ENCODE measurements at places on chromosomes 6 and 20. TPM values are rescaled to one million over a fixed set of nuclear protein-coding genes. Genes with fewer than 3 reads are reported as not detected.

The SLC12A5 gene
- not detected for total RNA-seq

The UNC93A gene
- total RNA-seq, result not detected

GRCh38 chr6:135703621-135704020, 147.9 kb upstream of the PDE7B start:
- no peak overlapping the region for H3K4me3 ChIP-seq
- H3K36me3 ChIP-seq, result no peaks in the 10 kb centered on the region
- DNase-seq, result no peak

DNA sequence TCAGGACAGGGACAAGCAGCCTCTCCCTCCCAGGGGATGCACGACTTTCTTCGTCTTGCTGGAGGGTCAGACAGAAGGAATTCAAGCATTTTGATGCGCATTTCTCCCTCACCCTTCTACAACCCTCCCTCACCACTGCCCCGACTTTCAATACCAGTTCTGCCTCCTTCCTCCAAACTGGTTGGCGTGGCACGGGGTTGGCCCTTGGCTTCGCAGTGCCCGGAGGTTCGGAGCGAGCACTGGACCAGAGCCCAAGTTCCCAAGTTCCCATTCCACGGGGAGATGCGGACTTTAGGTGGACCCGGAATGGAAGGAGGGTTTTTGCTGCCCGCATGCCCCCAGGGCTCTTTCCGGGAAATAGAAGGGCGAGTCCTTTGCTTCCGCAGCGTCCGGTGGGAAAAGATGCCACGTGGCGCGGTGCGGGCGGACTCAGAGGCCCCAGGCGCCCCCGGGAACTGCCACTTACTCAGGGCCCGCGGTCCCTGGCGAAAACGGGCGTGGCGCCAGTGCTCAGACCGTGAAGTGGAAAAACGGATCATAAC, 8.0 kb upstream of the LAMP5 start:
- H3K4me1 ChIP-seq, result no peaks in the 10 kb centered on the region
- H3K36me3 ChIP-seq, result no peaks in the 10 kb centered on the region
- DNase-seq, result no peak
- H3K27me3 ChIP-seq, result peaks cover 68% of the 10 kb centered on the region

DNA sequence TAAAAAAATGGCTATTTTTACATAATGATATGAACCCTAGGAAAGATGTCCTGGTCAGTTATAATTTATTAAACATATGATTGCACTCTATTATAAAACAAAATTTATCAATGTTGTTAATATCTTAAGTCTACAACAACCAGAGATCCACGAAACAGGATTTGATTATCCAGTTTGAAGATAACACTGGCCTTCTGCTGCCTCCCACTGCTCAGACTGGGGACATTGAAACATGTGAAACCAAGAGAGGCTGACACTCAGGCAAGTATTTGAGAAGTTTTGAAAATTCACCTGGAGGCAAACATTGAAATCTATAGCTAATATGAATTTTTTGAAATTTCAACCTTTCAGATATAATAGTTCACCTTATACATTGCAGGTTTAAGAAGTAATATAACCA, 219.3 kb upstream of the HSF2 start:
- H3K27ac ChIP-seq, result no peak overlapping the region
- no peaks in the 10 kb centered on the region for H3K36me3 ChIP-seq
- no peak overlapping the region for H3K4me3 ChIP-seq
- no peaks in the 10 kb centered on the region for H3K4me1 ChIP-seq
- no peak for DNase-seq

GRCh38 chr6:46993846-46994245, 48.3 kb downstream of the ADGRF1 start:
- no peak for DNase-seq
- H3K27ac ChIP-seq, result no peak overlapping the region

The MYMX gene
- not detected for total RNA-seq

GRCh38 chr6:90399970-90400369, 103.3 kb upstream of the BACH2 start:
- H3K27ac ChIP-seq, result no peak overlapping the region
- no peaks in the 10 kb centered on the region for H3K4me1 ChIP-seq
- H3K36me3 ChIP-seq, result no peaks in the 10 kb centered on the region
- no peaks in the 10 kb centered on the region for H3K27me3 ChIP-seq
- no peak for DNase-seq

The FGD2 gene
- 46.4 TPM for total RNA-seq

The SLC22A23 gene
- total RNA-seq, result 104 TPM

GRCh38 chr6:159679091-159680077, 13.7 kb downstream of the SOD2 start:
- DNase-seq, result no peak
- H3K4me1 ChIP-seq, result no peaks in the 10 kb centered on the region
- peak overlapping the region; percentile 4 for H3K27ac ChIP-seq

All from transverse colon (tissue), 4 donors.